Esophagus muscularis mucosa (tissue), 4 donors: ENCODE measurements at places on chromosomes 12 and 14. TPM values are rescaled to one million over a fixed set of nuclear protein-coding genes. Genes with fewer than 3 reads are reported as not detected.
A peak's percentile ranks its signal among the peaks of the same experiment; 100 is the strongest.

- H3K27me3 ChIP-seq = no peaks in the 10 kb centered on the region
- H3K4me1 ChIP-seq = no peaks in the 10 kb centered on the region
- no peaks in the 10 kb centered on the region for H3K36me3 ChIP-seq
- no peak overlapping the region for H3K27ac ChIP-seq
- DNase-seq = no peak
Measured at GRCh38 chr12:127600211-127600610, 666.8 kb upstream of the TMEM132C start.

The BEGAIN gene
- 7.1 TPM for total RNA-seq

GRCh38 chr12:27865421-27865820 is 85.4 kb upstream of the MANSC4 start:
- H3K4me1 ChIP-seq = no peaks in the 10 kb centered on the region
- no peak for DNase-seq
- no peaks in the 10 kb centered on the region for H3K27me3 ChIP-seq
- H3K4me3 ChIP-seq = no peak overlapping the region

DNA sequence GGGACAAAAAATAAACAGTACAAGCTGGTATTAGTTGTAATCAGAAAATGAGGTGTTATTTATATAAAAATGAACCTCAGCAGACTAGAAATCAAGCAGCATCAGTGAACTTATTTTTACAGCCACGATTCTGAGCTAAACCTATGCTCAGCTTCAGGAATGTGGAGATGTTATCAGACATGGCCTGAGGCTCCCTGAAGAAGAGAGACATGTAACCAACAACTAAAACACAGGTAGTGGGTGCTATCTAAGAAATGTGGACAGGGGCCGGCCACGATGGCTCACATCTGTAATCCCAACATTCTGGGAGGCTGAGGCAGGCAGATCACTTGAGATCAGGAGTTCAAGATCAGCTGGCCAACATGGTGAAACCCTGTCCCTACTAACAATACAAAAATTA is 534.3 kb downstream of the VRK1 start:
- no peaks in the 10 kb centered on the region for H3K27me3 ChIP-seq
- DNase-seq = no peak
- H3K4me3 ChIP-seq = no peak overlapping the region
- H3K36me3 ChIP-seq = no peaks in the 10 kb centered on the region
- no peak overlapping the region for H3K27ac ChIP-seq

- H3K27me3 ChIP-seq = no peaks in the 10 kb centered on the region
- no peak for DNase-seq
- H3K36me3 ChIP-seq = no peaks in the 10 kb centered on the region
- H3K27ac ChIP-seq = no peak overlapping the region
- no peak overlapping the region for H3K4me3 ChIP-seq
Measured at GRCh38 chr12:103879048-103879692, 38.1 kb upstream of the NT5DC3 start.

The EAPP gene
- total RNA-seq = 32.4 TPM

- H3K27me3 ChIP-seq = no peaks in the 10 kb centered on the region
- H3K36me3 ChIP-seq = peaks cover 17% of the 10 kb centered on the region
- H3K4me3 ChIP-seq = no peak overlapping the region
- DNase-seq = no peak
- no peak overlapping the region for H3K27ac ChIP-seq
Measured at GRCh38 chr14:45066667-45067066, 17.2 kb upstream of the PRPF39 start.

GRCh38 chr14:55586411-55586810 is 6.4 kb downstream of the KTN1 start:
- H3K27ac ChIP-seq = no peak overlapping the region
- no peak overlapping the region for H3K4me3 ChIP-seq
- no peaks in the 10 kb centered on the region for H3K27me3 ChIP-seq
- H3K4me1 ChIP-seq = peaks cover 76% of the 10 kb centered on the region
- DNase-seq = no peak

DNA sequence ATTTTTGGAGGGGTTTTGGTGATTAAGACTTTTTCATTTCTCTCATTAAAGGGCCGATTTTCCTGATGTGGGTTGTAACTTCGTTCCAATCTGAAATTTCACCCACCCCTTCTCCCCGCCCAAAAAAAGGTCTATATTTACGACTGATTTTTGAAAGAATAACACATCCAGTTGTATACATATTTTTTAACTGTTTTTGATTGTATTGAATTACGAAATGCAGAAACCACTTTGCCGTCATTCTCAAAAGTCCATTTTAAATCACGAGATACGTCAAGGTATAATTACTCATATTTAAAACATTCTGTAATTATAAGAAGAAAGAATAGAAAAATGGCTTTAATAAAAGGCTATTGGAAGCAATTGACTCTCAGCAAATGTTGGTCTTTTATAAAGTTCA is 520.7 kb downstream of the MED13L start:
- H3K4me1 ChIP-seq = no peaks in the 10 kb centered on the region
- no peak overlapping the region for H3K27ac ChIP-seq
- H3K4me3 ChIP-seq = no peak overlapping the region
- no peaks in the 10 kb centered on the region for H3K27me3 ChIP-seq
- H3K36me3 ChIP-seq = no peaks in the 10 kb centered on the region
- no peak for DNase-seq

The DCN gene
- total RNA-seq = 1,968 TPM

DNA sequence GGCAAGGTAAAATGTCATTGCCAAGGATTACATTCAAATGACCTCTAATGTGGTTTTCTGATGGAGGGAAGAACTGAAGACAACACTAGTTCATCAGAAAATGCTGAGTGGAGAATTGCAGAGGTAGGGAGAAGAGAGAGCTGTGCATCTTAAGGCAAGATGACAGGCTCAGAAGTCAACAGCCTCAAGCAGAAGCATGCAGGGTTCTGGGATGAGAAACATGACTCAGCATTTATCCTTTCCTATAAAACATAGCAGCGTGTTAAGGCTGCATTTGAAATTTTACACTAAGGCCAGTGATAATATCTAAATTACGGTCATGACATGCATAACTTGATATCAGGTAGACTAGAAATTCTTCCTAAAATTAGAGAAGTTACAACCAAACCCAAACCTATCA is 53.7 kb upstream of the DYRK2 start:
- peak; percentile 2 for DNase-seq
- H3K36me3 ChIP-seq = no peaks in the 10 kb centered on the region
- no peak overlapping the region for H3K4me3 ChIP-seq
- no peaks in the 10 kb centered on the region for H3K27me3 ChIP-seq

- no peaks in the 10 kb centered on the region for H3K4me1 ChIP-seq
- H3K27ac ChIP-seq = no peak overlapping the region
- H3K4me3 ChIP-seq = no peak overlapping the region
- no peaks in the 10 kb centered on the region for H3K27me3 ChIP-seq
Measured at GRCh38 chr12:1197264-1198018, 206.4 kb downstream of the ERC1 start.

The KLRB1 gene
- total RNA-seq = not detected

The B4GALNT1 gene
- 10.4 TPM for total RNA-seq

GRCh38 chr12:64673490-64674169 is 63.3 kb downstream of the RASSF3 start:
- H3K36me3 ChIP-seq = no peaks in the 10 kb centered on the region
- peaks cover 100% of the 10 kb centered on the region for H3K4me1 ChIP-seq

The DLK1 gene
- total RNA-seq = not detected

- no peaks in the 10 kb centered on the region for H3K36me3 ChIP-seq
- H3K27ac ChIP-seq = peak overlapping the region; percentile 88
- H3K4me3 ChIP-seq = peak overlapping the region; percentile 84
- DNase-seq = no peak
- no peaks in the 10 kb centered on the region for H3K27me3 ChIP-seq
Measured at GRCh38 chr12:7019043-7019569, 830 bp upstream of the LPCAT3 start.

The WDR20 gene
- 16.6 TPM for total RNA-seq
